ENCODE measurements at places on chromosomes 1 and 21.

DNA sequence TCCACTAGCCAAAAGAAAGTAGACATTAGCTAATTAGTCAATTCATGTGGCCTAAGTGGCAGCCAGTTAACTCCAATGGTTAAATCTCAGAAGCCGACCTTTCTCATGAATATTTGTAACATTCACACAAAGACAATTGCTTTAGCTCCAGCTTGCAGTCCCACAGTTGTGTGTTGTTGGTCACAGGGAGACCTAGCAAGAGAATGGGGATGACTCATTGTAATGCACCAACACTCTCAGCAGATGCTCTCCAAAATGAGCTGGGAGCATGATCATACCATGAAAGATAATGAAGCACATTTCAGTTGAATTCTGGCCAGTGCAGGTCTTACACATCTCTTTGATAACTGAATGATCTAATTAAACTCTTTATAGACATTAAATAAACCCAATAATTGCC, 160.4 kb downstream of the HLX start:
- no peak for DNase-seq

- no peak for DNase-seq
Measured at GRCh38 chr1:21325731-21326387, 35.6 kb upstream of the ECE1 start.

DNA sequence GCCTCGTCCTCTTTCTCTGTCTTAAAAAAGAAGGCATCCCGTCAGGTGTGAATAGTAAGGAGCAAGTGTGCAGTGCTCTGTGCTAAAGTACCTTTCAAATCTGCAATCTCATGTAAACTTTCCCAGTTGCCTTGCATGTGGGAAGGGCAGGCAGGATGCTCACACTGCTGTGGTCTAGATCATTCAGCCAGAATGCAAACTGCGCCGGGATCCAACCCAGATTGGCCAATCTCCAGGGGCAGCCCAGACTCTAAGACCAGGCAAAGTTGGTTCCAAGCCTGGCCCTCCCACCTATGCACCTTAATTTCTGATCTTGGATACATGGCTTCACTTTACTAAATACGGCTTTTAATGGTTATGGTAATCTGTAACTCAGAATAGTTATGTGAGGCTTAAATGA, 3.2 kb upstream of the MAP1LC3C start:
- DNase-seq: no peak

DNA sequence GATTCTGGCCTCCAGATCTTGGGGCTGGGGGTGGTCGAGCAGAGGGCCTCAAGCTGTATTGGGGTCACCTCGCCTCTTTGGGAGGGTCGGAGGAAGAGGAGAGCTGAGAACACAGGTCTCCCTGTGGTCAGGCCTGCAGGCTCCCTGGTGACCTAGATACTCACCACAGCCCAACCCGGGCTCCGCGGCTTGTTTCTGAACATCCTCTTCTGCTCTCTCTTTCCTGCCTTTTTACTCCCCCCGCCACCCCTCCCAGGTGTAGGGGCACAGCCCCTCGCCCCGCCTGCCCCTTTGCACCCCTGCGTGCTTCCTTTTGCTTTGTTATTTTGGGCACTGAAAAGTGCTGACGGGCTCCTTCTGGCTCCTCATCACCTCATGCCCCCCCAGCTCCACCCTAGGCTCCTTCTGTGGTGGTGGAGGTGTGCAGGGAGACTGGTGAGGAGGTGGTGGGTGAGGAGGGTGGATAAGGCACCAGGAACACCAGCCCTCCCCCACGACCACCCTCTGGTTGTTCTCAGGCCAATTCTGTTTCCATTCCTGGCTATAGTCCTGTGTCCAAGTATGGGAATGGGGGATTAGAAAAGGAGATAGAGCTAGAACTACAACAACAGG, 10.6 kb upstream of the LINGO4 start:
- DNase-seq: no peak

DNA sequence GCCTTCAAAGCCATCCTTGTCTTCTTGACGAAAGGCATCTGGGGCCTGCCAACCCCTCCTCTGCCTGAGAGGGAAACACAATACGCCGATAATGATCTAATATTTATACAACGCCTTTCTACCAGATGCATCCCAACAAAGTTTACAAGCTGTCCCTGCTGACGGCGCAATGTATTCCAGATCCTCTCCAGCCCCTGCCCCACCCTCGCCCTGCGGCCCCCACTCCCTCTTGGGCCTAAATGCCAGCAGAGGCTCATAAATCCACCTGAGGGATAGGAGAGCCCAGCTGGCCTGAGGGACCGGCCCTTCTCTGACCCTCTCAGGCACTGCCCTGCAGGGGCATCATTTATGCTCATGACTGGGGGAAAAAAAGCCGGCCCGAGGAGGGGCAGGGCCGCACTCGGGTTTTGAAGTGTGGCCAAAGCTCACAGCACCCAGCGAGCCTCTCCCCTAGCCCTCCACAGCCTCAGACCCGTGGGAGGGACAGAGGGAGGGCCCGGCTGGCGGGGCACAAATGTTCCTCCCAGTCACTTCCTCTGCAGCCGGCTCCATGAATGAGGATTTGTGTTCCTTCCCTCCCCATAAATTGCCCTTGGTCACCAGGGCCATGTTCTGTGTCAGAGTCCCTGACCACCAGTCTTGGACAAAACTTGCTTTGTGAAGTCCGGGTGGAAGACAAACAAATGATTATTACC, 140.3 kb downstream of the FOXD2 start:
- no peak for DNase-seq

GRCh38 chr21:31656199-31657095, 3.0 kb upstream of the SOD1 start:
- no peak for DNase-seq

DNA sequence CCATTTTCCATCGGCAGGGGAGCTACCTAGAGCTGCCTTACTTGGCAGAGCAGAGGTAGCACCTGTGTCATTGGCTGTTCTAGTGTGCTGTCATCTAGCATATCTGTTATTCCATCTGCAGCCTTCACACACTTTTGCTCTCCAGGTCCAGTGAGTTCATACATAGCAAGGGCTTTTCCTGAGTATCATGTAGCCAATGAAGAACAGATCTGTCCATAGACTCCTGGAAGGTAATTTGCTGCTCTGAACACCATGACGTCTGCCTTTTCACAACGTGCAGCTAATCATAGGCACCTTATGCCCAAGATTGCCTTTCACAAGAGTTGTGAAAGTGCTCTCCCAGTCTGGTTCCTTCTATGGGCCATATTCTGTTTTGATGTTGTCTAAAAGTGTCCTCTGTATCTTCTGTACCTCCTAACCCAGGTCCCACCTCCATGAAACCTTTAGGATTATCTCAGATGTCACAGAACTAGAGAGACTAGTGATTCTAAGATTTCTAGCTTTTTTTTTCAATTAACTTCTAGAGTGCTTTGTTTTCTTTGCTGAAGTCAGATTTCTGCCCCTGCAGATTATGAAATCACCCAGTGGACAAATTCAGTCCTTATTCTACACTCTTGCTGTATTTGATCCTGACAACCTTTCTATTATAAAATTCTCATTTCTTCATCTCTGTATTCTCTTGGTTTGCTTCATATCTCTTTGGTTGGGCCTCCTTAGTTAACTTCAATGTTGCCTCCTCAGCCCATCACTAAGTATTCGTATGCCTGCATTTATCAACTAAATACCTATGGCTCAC, 134.8 kb downstream of the PBX1 start:
- DNase-seq: no peak

GRCh38 chr1:56045477-56045876, 533.9 kb downstream of the PLPP3 start:
- no peak for DNase-seq

DNA sequence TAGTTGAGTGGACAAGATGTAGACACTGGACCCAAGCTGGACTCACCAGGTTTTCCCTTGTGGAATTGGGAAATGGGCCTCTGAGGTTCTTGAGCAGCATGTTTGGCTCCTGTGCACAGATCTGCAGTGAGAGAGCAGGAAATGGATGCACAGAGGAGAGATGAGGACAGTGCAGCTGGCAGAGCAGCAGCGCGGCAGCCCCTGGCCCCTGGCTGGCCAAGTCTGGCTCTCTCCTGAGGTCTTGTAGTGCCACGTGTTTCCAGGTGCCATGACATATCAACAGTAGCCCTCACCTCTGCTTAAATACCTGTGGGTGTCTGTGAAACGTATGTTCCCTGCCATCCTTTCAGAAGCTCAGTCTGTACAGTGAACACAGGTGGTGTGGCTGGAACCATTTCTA, 19.2 kb upstream of the BCL10 start:
- no peak for DNase-seq

DNA sequence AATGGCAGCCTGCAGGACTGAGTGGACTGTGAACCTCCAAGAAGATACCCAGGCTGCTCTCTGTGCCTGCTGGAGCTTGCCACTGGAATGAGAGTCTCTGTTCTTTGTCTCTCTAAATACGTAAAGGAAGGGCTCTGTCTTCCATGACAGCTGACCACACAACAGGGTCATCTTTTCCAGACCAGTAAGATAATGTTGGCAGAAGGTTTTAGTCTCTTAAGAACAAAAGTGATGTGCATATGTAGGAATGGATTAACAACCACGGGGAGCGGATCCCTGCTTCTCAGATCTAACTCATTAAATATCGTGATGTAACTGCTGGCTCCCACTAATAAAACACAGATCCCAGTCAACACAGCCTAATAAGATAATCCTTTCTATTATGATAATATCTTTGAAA, 67.5 kb downstream of the MAP10 start:
- DNase-seq: no peak

DNA sequence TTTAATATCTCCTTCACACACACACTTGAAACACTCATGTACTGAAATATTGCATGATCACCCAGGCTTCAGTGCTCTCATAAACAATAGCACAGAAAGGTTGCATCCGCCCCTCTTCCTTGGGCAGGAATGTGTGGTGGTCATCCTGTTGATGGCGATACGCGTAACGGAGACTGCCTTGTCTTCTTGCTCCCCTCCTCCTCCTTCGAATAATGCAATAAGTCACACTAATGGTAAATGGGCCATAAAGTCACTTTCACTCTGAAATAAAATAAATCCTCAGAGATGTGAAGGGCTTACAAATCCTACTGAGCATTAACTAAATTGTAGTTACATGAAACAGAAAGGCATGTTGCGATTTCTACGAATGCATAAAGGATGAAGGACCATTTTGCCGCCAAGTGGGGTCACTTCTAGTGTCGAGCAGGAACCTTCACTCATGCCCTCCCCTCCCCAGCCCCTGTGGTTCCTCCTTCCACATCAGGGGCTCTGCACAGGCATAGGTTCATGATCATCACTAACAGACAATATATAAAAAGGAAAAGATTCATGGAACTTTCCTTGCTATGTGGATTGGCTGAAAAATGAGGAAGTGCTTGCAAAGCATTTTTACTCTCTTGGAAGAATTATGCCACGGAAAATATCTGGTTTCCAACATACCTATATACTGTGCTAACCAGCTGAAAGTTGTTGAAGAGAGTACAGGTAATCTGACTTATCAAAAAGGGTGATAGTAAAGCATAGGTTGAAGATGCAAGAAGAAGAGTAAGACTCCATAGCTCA, 1.2 kb upstream of the PGBD5 start:
- DNase-seq: no peak

DNA sequence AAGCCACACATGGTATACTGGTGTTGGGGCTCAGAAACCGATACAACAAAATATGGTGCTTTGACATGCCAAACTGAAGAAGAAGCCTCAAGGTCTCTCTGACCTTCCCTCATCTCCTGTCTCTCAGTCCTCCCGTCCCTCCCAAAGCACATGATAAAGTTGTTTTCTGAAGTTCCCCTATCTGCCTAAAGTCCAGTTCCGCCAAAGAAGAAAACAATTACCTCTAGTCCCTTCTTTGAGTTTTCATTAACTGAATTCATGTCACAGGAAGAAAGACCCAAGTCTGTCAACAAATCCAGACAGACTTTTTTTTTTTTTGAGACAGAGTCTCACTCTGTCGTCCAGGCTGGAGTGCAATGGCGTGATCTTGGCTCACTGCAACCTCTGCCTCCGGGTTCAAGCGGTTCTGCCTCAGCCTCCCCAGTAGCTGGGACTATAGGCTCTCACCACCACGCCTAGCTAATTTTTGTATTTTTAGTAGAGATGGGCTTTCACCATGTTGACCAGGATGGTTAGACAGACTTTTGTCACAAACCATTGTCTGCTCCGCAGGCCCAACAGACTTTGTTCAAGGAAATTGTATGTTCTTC, 32.2 kb upstream of the SLC2A1 start:
- DNase-seq: no peak

DNA sequence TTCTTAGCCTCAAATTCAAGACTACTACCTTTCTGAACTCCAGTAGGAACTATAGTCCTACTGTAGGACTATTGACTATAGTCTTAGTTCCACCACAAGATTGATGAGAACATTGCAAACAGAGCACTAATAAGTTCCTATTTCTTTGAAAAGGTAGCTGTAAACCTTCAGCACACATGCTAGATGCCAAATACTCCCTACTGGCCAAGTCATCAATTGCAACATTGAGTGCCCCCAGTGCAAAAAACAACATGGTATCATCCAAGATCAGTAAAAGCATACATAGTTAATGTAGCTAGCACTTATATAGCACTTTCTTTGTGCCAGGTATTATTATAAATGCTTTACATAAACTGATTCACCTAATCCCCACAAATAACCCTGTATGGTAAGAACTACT, 99.8 kb downstream of the MRPL39 start:
- no peak for DNase-seq

DNA sequence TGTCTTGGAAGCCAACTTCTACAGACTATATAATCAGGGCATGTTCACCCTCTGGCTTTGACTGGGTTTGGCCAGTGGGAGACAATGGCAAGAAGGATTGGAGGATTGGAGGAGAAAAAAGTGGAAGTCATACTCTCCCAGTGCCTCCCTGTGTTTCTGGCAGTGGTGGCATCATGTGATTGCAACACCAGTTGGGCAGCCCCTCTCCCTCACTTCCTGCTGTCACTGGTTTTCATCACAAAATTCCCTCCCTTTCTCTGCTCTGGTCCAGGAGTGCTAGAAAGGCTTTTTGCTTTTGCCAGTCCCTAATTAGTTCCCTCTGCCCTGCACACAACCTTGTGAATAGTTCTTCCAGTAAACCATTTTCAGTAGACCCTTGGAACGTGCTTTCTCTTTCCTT, 3.7 kb upstream of the QSOX1 start:
- no peak for DNase-seq

- DNase-seq: no peak
Measured at GRCh38 chr1:213286235-213286634, 235.2 kb downstream of the RPS6KC1 start.

DNA sequence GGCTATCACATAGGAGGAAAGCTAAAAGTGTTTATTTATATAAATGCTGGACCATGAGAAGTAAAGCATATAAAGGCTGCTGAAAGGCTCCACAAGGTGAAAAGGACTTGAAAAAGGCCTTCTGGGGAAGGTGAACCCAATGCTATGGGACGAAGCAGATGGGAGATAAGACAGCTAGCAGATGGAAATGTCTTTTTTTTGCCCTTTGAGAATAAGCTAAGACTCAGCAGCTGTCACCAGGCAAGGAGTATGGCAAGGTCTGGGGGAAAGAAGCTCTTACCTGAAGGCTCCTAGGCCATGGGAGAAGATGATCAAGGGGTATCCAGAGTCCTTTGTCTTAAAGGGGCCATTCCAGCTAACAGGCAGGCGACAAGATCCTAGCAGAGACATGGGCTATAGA, 9.9 kb downstream of the PAFAH2 start:
- DNase-seq: no peak

- no peak for DNase-seq
Measured at GRCh38 chr21:36888466-36888865, 78.0 kb downstream of the HLCS start.

Data from stimulated activated CD8-positive, alpha-beta memory T cell treated with anti-CD3 and anti-CD28 coated beads, Interleukin-7, amount 100 ng/mL, for 1 hour (primary cell).